ENCODE measurements at places on chromosomes 16 and 17.

DNA sequence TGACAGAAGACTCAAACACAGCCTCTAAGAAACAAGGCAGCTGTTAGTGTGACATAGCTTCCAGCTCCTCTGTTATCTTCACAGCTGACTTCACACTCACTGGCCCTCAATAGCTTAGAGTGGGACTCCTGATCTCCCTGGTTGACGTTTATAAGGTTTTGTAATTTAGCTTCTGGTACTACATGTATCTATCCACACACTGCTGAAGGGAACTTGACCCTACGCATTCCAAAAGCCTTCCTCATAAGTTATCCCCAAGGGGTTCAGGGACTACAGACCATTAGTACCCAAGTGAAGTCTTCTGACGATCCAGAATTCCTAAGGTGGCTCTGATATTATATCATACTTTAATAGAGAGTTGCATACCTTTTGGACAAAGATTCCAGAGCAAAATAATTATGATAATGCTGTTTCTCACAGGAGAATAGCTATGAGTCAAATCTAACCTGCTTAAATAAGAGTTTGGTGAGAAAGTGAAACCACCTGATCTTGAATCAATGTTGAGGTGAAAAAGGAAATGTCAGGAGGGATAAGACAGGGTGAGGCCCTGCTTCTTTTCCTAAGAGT, 14.5 kb downstream of the ACACA start:
- DNase-seq: no peak

- no peak for DNase-seq
Measured at GRCh38 chr16:92431-93339, 14.7 kb downstream of the MPG start.

DNA sequence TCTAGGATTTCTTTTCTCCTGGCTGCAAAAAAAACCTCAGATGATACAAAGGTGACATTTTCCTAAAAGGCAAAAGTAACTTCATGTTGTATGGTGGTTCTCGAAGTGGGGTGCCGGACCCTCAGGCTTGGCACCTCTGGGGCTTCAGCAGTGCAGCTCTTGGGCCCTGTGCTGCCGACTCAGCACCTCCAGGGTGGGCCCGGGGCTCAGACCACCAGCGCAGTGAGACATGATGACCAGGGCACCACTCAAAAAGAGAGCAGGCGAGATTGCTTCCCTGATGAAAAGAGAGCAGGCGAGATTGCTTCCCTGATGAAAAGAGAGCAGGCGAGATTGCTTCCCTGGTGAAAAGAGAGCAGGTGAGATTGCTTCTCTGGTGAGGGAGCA, 98.7 kb upstream of the ZNF750 start:
- DNase-seq: no peak

GRCh38 chr17:78360371-78361224, 721 bp upstream of the SOCS3 start:
- peak; percentile 96 for DNase-seq

DNA sequence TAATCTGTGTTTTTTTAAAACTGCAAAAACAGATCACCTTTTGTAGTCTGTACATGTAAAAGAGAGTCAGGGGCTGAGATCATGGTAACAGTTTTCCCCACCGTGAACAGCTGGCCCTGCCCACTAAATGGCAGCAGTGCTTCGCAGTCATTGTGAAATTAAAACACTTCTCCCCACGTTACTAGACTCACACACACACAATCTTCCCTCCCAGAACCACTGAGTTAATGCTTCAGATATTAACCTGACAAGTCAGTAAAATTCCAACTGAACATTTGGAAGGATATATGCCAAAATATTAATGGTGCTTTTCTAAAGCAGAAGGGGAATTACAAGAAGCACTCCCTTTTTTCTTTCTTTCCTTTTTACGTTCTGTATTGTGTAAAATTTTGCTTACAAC, 1.2 kb upstream of the CD300LG start:
- DNase-seq: no peak

GRCh38 chr17:36731811-36732210, 130.4 kb downstream of the MRM1 start:
- no peak for DNase-seq

DNA sequence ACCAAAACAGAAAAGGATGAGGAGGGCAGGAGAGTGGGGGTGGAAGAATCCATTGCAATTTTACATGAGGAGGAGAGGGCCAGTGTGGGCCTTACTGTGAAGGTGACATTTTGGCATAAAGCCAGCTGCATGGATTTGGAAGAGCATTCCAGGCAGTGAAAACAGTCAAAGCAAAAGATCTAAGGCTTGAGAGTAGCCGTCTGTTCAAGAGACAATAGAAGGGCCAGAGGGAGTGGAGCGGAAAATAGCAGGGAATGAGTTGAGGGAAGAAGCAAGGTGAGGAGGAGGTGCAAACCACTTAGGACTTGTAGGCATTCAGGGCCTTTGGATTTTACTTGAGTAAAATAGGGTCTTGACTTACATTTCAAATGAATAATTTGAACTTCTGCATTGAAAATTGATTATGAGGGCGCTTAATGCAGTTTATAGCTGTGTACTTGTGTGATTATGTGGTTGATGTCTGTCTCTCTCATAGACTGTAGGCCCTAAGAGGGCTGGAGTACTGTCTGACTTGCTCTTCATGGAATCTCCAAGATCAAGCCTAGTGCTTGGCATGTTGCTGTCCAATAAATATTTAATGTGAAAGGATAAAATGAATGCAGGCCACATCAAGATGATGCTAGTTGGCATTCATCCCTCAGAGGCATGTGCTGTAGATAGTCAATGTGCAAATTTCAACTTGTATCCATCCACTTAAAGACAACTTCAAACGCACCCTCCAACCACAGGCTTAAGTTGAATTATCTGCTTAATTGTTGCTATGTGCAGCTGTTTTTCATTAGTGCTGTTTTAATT, 772.1 kb upstream of the RBFOX1 start:
- DNase-seq: no peak

DNA sequence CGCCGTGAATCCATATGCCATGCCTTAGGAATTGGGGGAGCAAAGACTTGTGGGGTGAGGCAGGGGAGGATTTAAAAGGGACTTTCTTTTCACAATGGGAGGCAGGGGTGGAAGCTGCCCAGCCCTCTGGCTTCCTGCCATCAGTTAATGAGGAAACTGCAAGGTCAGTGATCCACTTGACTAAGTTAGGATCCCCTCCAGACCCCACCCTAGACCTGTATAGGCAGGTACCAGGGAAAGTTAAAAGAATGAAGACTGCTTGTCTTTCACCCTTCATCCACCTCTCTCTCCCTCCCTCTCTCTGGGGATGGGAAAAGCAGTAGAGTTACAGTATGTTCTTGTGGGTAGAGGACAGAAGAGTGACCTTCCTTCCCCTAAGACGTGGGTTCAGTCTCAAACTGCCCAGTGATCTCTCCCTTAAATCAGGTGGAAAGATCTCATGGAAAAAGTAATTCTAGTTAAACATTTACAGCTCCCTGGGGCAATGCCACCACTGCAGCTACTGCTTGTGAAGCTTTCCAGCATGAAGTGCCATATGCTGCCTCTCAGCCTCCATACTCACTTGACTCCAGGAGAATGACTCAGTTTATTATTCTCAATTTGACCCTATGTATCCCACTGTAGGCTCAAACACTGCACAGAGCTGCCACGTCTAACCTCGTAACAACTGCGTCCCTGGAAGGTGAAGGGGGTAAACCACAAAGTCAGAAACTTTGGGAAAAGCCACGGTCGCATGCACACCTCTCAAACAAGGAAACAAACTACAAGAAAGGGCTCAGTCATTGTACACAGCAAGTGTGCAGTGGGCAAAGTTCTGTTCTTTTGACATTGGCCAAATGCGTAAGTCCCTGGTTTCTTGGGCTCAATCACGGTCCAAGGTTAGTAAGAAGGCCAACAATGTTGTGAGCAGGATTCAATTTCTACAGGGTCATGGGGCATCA, 1.2 kb downstream of the COA3 start:
- DNase-seq: no peak

DNA sequence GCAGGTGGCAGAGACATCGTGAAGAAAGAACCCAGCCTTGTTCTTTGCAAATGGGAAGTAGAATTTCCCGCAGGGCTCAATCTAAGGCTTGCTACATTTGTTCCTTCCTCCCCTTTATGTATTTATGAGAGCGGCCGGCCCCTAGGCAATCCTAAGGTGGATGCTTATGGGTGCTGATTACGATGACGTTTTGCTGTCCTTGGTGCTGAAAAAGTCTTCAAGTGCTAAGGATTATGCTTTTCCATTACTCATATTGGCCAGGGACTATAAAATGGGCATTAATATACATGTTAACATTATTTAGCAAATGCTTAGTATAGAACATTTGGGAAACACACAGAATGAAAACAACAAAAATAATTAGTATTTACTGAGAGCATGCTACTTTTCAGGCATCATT, 313.3 kb upstream of the XYLT1 start:
- DNase-seq: no peak

DNA sequence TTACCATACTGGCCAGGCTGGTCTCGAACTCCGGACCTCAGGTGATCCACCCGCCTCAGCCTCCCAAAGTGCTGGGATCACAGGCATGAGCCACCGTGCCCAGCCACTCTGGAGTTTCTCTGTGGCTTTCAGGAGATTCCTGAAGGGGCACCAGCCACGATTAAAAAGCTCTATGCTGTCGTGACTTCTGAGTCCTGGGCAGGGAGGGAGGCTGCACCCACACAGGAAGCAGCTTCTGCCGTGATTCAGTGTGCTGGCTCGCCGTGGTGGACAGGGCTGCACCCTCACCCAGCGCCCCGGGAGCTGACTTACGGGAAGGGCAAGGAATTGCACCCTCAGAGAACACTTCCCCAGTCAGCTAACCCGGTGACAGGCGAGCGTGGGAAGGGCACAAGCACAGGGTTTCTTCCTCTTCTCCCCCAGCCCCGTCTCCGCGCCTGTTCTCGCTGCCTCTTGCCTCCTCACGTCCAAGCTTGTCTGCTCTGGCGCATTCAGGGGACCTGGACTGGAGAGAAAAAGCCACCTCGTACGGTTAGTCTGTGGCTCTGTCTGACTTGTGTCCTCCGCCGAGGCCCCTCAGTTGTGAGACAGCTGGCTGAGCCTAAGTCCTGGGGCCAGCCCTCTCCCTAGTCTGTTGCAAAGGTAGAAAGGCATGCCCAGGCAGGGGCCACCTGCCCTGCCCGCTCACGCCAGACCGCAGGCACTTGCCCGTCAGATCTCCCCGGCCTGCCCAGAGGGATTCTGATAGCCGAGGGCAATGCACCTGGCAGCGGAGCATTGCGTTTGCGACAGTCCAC, 145.0 kb downstream of the SEC14L1 start:
- DNase-seq: peak; percentile 86
